MCF 10A (cell line): ENCODE measurements at places on chromosomes 7 and 10. TPM values are rescaled to one million over a fixed set of nuclear protein-coding genes. Genes with fewer than 3 reads are reported as not detected.

GRCh38 chr10:116398224-116398623, 29.4 kb upstream of the PNLIPRP3 start:
- DNase-seq = no peak

The NEBL gene
- 30.6 and 44.3 TPM in 2 replicates for total RNA-seq

DNA sequence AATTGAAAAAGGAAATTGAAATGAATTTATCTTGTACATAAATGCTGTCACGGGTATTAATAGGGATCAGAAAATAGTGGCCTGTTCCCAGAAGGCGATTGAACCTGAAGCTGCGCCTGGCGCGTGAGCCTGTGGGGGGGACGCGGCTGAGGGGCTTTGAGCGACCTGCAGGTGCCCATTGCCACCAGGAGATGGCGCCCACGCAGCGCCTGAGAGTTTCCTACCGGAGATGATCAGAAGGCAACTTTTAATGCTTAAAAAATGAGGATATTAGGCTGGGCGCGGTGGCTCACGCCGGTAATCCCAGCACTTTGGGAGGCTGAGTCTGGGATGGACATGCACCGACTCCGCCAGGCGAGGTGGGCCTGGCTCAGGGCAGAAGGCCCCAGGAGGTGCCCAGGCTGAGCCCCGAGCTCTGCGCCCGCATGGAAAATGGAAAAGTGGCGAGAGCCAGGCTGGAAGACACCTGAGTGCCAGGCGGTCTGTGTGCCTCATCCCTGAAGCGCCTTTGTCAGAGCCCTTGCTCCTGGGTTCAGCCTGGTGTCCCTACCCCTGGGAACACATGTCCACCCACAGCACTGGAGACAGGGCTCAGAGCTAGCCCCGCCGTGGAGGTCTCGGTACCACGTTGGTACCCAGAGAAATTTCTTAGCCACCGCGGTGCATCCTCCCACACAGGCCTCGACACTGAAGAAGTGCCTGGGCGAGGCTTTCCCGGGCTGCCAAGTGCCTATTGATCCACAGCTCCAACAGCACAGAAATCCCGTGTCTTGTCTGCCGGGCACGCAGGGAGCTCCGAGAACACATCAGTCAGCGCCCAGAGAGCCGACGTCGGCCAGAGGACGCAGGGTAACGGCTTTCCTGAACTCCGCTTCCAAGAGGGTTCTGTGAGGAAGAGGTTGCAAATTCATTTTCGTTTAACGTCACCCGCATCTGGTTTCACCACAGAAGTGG, 117.4 kb downstream of the INPP5A start:
- DNase-seq = peak; percentile 58

DNA sequence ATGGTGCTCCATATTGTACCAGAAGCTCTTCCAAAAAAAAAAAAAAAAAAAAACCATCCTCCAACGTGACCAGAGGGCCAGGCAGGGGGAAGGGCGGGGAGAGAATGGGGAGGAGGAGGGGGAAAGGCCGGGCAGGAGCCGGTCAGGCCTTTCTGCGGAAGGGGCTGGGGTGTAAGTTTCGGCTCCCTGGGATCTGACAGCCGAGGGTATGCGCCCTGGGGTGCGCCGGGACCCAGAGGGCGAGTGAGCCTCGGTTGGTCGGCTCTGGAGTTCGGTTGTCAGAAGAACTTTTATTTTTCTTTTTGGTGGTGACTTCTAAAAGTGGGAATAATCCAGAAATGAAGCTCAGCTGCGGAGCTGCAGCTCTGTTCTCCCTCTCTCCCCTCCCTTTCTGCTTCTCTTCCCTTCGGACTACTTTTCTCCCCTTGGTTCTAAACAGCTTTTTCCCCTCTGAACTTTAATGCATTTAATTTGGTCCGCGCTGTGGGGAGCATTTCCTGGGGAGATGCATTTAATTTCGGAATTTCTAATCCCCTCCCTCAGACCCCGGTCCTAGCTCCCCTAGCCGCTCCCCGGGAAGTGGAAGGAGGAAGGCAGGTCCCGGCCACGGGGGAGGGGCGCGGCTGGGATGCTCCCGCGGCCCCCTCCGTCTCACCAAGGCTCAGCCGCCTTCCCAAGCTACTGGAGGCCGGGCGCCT, 3.9 kb upstream of the PAX2 start:
- DNase-seq = no peak
